ENCODE measurements at places on chromosomes 16 and 17.

- DNase-seq: no peak
Observed at GRCh38 chr16:49581630-49582298, 208.2 kb downstream of the C16orf78 start.

DNA sequence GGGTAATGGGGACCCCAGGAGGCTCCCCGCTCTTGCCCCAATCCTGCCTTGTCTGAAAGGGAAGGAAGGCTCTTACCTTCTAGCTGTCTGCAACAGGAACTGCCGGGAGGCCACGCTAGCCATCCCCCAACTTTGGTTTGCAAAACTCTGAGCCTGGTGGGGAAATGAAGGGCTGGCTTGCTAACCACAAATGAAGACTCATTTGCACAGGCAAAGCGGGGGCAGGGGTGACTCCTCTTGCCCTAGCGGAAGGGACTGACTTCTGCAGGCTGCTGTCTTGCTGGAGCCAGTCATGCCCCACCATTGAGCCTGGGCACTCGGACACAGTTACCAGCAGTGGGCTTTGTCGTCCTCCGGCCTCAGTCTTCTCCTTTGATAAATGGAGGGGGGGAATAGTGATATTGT, 52.6 kb downstream of the PLCG2 start:
- no peak for DNase-seq

GRCh38 chr16:51801635-51802034, 650.6 kb upstream of the SALL1 start:
- DNase-seq: no peak

DNA sequence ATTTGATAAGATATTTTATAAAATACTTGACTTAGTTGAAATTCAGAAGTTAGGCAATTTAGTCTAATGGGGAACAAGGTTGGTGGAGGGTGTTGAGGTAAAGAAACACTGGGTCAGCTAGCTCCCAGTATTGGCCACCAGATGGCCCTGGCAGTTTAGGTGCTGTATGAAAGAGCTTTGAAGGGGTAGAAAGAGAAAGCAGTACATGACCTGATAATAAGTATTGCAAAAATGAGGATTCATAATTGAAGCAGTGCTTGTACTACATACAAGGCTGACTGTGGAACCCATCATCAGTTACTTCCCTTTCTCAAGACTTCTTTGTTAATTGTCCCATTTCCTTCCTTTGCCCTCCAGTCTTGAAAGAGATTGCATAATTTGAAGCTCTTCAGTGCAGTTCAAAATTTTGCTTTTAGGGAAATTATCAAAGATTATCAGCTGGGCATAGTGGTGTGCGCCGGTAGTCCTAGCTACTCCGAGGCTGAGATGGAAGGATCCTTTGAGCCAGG, 29.4 kb downstream of the TANC2 start:
- DNase-seq: no peak

DNA sequence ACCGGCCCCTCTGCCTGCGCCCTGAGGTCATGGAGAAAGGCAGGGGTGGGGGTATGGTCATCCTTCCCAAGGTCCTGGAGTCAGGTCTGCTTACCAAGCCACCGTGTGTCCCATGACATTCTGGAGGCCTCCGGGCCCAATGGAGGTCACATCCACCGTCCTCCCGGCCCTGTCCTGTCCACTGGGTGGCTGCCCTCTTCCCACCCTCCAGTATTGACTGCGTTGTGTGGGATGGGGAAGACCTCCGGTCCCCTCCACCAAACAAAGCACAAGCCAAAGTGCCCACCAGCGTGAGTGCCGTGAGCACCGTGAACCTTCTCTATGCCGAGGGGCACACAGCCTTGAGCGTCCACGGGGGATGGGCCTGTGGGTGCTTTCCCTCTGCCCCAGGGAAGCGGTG, 37.2 kb downstream of the LMF1 start:
- DNase-seq: no peak

GRCh38 chr16:58264961-58265479, 29.8 kb downstream of the PRSS54 start:
- peak; percentile 33 for DNase-seq

DNA sequence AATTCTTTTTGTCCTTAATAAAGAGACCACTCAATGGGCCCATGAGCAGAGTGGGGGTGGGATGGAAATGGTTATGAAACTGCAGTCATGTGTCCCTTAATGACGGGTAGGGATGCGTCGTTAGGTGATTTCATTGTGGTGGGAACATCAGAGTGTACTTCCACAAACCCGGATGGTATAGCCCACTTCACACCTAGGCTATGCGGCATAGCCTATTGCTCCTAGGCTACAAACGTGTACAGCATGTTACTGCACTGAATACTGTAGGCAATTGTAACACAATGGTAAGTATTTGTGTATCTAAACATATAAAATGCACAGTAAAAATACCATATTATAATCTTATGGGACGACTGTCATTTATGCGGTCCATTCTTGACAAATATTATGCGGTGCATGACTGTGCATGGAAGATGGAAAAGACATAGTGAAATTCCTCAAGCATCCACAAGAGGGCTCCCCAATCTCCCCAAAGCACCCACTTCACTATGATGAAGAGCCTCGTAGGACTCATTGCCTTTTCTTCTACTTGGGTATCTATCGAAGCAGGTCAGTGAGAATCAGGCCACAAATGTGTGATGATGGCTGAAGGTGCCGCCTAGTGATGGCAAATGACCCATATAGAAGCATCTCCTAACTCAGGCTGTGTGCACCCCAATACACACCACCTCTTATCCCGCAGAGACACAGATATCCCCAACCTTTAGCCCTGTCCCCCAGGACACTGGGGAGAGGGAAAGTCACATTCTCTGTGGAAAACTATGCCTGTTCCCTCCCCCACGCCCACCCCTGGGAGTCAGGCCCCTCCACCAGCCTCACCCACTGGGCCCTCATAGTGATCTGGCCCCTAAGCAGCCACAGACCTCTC, 43.5 kb downstream of the TBX21 start:
- DNase-seq: no peak

- no peak for DNase-seq
Observed at GRCh38 chr17:33242375-33243124, 50.5 kb downstream of the ASIC2 start.

DNA sequence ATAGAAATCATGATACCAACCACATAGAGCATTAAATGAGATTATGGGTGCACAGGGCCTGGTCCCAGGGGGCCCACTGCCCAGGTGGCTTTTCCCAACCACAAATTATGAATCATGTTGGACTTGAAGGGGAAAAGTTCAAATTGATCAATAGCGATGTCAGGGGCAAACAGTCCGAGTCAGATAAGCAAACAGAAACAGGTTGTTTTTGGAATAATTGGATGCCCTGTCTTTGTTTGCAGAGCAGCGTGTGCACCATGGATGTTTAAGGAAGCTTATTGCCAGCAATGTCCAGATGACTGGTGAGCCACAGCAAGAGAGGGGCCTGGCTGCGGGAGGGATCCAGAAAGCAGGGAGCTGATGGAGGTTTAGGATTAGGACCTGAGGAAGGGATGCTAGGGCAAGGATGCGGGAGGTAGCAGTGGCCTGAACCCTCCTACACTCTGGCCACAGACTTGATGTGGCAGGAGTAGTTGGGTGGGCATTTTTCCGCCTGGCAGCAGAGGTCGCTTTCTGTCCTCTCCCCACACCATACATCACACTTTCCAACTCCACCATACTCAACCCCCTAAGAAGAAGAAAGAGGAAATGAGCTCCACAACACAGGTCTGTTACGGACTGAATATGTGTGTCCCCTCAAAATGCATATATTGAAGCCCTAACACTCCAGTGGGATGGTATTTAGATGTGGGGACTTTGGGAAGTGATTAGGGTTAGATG, 266.4 kb upstream of the RPL38 start:
- DNase-seq: no peak

DNA sequence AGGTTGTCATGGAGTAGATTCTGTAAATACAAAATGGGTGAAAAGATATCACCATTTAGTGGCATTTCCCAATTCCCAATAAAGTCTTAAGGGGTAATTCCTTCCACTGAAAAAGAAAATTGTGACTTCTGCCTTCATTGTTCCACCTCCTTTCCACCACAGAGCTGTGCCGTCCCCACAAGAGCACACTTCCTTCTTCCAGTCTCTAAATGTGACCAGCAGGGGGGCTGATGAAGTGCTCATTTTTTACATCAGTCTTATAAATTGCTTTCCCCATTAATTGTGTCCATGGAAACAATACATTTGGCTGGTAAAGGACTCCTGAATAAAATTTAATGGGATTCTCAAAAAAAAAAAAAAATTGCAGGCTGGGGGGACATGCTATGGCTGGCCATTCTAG, 260.8 kb upstream of the PSMD7 start:
- no peak for DNase-seq

- no peak for DNase-seq
Observed at GRCh38 chr16:46808997-46809396, 22.0 kb downstream of the C16orf87 start.

- DNase-seq: no peak
Observed at GRCh38 chr17:14197586-14197985, 39.1 kb downstream of the CDRT15 start.

DNA sequence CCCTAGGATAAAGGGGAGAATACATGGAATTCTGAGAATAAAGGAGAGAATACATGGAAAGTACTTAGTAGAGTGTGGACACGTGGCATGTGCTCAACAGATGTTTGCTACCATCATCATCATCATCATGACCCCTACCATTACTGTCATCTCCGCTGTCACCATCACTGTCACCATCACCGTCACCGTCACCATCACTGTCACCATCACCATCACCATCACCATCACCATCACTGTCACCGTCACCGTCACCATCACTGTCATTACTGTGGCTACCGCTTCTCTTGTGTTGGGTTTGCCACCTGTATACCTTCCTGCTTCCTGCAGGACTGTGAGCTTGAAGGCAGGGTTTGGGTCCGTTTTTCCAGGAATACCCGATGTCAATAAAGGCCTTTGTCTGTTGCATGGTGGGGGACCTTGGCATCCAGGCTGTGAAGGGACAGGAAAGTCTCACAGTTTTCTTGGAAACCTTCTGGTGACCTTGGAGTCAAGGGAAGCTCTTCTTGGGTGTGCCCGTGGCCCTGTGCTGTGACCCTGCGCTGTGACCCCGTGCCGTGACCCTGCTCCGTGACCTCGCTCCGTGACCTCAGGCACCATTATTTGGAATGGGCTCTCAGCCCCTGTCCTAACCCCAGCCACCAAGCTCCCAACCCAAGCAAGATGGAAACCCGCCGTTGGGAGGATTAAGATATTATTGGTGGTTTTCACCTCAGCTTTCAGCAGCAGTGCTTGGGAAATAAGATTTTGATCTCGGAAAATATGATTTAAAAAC, 14.4 kb downstream of the CMIP start:
- no peak for DNase-seq

DNA sequence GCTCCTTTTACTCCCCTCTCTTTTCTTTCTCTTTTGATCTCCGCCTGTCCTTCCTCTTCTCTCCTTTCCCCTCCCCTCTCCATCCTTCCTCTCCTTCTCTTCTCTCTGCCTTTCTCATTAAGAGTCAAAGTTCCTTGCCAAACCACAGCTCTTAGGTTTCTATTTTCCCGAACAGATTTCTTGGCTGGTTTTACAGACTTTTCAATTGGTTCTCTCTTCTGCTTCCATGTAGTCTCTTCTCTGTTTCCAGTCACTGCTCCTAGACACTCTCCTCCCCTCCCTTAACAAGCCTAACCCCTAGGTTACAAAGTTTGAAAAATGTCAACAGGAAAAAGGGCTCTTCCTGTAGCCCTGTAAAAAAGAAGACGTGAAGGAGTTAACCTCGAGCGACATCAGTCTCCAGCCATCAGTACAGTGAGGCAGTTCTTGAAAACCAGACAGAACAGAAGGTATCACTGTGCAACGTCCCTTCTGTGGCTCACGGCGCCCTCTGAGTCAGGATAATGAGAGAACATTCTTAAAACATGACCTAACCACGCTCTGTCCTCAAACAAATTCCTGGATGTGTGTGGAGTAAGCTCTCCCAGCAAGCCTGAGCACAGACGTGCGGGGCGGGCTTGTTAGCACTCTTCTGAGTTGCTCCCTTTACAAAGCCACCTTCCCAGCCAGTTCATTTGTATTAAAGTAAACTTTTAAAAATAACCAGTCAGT, 11.6 kb upstream of the MARCHF10 start:
- DNase-seq: peak; percentile 98

Measured in skeletal muscle cell (primary cell).